Stimulated activated naive CD4-positive, alpha-beta T cell (primary cell): ENCODE measurements at places on chromosomes 11 and 22.

DNA sequence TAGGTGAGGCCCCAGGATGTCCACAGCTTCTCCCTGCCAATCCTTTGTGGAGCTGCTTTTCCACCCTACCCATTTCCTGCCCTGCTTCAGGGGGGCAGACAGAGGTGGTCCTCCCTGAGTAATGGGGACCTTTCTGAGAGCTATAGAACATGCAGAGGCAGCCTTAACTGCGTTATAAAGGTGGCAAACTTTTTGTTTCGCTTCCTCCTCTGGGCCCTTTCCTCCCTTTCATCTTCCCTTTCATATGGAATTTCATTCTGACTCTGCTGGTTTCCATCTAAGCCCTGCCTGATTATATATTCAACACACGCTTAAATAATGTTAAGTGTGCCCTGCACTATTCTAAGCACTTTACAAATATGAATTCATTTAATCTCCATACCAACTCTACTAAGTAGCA, 169.3 kb upstream of the E2F8 start:
- DNase-seq: no peak

- DNase-seq: no peak
Observed at GRCh38 chr11:33867996-33868646, 23.8 kb downstream of the LMO2 start.

- no peak for DNase-seq
Observed at GRCh38 chr11:10042699-10043098, 251.3 kb downstream of the SBF2 start.

GRCh38 chr22:25475257-25476022, 89.0 kb upstream of the GRK3 start:
- no peak for DNase-seq

DNA sequence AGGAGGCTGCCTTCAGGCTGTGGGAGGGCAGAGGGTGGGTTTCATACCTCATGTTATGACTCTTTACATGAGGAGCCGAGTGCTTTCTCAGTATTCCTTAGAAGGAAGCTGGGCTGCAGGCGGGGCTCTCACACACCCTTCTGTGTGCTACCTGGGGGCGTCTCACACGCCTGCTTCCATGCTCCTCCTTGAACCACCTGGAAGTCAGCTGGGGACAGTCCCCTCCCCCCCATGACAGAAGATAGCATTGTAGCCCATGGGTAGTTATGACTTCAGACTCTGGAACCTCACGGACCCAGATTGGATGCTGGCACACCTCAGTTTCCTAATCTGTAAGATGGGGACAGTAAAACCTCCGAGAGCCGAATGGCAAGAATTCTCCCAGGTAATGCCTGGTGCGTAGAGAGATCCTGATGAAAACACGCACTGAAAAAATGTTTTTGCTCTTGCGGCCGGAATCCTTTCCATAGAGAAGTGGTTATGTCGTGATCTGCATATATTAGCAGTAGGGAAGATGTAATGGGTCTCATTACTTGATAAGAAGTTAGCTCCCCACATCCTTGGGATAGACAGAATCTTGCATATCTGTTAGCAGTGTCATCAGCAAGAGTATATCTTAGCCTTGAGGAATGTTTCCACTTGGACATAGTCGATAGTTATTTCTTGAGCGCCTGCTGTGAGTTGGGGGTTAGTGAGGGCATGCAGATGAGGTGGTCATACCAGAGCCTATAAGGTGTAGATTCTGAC, 4.9 kb downstream of the DAGLA start:
- DNase-seq: no peak

- no peak for DNase-seq
Observed at GRCh38 chr11:27976262-27976661, 131.7 kb downstream of the KIF18A start.

GRCh38 chr22:46823654-46824053, 61.2 kb downstream of the TBC1D22A start:
- no peak for DNase-seq

DNA sequence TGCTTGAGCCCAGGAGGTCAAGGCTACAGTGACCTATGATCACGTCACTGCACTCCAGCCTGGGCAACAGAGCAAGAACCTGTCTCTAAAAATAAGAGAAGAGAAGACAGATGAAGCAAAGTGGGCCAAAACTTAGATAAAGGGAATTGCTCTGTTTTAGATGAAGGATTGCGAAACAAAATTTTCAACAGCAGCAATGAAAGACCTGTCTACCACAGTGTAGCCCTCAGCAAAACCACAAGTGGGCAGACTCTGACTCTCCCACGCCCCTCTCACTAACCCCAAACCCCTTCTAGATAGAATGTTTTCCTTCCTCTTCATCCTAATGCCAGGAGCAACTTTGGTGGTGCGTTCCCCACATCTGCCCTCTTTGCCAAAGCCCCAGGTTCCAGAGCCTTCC, 105.6 kb upstream of the ALDH3B2 start:
- no peak for DNase-seq

DNA sequence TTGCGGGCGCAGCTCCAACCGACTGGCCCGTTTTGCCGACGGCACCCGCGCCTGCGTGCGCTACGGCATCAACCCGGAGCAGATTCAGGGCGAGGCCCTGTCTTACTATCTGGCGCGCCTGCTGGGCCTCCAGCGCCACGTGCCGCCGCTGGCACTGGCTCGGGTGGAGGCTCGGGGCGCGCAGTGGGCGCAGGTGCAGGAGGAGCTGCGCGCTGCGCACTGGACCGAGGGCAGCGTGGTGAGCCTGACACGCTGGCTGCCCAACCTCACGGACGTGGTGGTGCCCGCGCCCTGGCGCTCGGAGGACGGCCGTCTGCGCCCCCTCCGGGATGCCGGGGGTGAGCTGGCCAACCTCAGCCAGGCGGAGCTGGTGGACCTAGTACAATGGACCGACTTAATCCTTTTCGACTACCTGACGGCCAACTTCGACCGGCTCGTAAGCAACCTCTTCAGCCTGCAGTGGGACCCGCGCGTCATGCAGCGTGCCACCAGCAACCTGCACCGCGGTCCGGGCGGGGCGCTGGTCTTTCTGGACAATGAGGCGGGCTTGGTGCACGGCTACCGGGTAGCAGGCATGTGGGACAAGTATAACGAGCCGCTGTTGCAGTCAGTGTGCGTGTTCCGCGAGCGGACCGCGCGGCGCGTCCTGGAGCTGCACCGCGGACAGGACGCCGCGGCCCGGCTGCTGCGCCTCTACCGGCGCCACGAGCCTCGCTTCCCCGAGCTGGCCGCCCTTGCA, 1.0 kb downstream of the FJX1 start:
- DNase-seq: peak; percentile 21

GRCh38 chr11:6693342-6694228, 10.4 kb upstream of the MRPL17 start:
- peak; percentile 7 for DNase-seq

- no peak for DNase-seq
Observed at GRCh38 chr11:14653090-14653489, 9.5 kb downstream of the PDE3B start.

- no peak for DNase-seq
Observed at GRCh38 chr11:34926101-34926830, 9.8 kb downstream of the PDHX start.

GRCh38 chr11:67301313-67301921, 1.9 kb upstream of the SSH3 start:
- DNase-seq: no peak

DNA sequence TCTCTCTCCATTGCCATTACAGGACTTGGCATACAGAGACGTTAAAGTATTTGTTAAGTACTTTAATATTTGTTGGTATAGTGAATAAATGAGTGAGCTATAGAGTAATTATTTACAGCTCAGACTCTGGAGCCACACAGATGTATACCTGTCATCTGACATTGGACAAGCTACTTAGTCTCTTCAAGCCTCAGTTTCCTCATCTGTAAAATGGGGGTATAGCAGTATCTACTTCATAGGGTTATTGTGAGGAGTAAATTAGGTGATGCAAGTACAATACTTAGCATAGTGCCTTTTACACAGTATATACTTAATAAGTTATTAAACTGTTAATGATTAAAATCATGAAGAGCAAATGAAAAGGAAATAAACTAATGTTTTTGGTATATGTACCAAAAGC, 203.2 kb downstream of the NAV2 start:
- no peak for DNase-seq

GRCh38 chr22:50544078-50544745, 1.5 kb upstream of the KLHDC7B start:
- DNase-seq: peak; percentile 65

DNA sequence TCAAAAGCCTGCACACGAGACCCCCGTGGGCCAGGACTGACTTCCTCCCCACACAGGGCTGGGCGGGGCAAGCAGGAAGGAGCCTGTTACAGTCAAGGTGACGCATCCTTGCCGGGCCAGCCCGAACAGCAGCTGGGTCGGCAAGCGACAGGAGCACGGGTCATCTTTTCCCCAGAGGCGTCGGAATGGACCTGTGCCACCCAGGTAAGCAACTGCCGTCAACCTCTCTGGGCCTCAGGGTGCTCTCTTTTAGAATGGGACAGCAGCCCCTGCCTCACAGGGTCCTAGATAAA, at the start of gene CYTH4:
Gene CYTH4 (plus strand): TSS at position 124 of the 293 bp plus-strand sequence. CDS start 62 bp downstream, at position 186.
- DNase-seq: peak; percentile 72

- no peak for DNase-seq
Observed at GRCh38 chr11:95267601-95268213, 36.7 kb upstream of the SESN3 start.

DNA sequence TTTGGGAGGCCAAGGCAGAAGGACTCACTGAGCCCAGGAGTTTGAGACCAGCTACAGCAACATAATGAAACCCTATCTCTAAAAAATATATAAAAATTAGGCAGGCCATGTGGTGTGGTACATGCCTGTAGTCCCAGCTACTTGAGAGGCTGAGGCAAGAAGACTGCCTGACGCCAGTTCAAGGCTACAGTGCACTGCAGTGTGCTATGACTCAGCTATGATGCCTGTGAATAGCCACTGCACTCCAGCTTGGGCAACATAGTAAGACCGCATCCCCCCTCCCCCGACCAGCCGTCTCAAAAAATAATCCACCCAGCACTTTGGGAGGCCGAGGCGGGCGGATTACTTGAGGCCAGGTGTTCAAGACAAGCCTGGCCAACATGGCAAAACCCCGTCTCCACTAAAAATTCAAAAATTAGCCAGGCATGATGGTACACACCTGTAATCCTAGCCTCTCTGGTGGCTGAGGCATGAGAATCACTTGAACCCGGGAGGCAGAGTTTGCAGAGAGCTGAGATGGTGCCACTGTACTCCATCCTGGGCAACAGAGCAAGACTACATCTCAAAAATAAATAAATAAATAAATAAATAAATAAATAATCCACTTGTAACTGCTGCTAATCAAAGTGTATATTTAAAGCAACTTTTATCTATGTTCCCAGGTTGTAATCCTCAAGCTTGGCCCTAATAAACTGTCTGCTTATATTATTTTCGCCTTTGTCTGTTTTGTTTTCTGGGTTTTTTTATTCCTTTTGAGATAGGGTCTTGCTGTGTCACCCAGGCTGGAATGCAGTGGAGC, 7.8 kb downstream of the HPS5 start:
- no peak for DNase-seq

- no peak for DNase-seq
Observed at GRCh38 chr22:49541693-49542230, 285.9 kb downstream of the BRD1 start.

GRCh38 chr11:76153571-76153923, 52.8 kb downstream of the WNT11 start:
- DNase-seq: no peak

DNA sequence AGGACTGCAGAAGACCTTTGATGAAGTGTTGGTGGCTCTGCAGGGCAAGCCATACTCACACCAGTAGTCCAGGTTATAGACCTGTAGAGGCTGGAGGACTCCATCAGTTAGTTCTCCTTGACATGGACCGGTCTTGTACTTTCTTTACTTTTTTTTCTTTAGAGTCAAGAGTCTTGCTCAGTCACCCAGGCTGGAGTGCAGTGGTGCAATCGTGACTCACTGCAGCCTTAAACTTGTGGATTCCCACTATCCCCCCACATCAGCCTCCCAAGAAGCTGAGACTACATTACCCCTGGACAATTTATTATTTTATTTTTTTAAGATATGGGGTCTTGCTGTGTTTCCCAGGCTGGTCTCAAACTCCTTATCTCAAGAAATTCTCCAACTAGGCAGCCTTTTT, 49.6 kb upstream of the E2F8 start:
- no peak for DNase-seq

DNA sequence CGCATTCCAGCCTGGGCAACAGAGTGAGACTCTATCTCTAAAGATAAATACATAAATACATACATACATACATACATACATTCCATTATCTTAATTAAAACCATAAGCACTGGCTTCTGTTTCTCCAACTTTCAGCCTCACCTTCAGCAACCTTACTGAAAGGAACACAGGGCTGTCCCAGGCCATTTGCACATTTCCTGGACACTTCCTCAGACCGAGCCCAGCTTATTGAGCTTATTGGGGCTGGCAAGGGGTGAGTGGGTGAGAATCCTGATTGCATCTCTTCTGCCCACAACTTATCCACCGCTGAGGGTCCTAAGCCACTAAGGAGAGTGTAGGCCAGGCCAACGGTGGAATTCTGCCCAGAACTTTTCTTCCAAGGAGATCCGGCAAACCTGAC, 16.5 kb upstream of the LRP5 start:
- no peak for DNase-seq

DNA sequence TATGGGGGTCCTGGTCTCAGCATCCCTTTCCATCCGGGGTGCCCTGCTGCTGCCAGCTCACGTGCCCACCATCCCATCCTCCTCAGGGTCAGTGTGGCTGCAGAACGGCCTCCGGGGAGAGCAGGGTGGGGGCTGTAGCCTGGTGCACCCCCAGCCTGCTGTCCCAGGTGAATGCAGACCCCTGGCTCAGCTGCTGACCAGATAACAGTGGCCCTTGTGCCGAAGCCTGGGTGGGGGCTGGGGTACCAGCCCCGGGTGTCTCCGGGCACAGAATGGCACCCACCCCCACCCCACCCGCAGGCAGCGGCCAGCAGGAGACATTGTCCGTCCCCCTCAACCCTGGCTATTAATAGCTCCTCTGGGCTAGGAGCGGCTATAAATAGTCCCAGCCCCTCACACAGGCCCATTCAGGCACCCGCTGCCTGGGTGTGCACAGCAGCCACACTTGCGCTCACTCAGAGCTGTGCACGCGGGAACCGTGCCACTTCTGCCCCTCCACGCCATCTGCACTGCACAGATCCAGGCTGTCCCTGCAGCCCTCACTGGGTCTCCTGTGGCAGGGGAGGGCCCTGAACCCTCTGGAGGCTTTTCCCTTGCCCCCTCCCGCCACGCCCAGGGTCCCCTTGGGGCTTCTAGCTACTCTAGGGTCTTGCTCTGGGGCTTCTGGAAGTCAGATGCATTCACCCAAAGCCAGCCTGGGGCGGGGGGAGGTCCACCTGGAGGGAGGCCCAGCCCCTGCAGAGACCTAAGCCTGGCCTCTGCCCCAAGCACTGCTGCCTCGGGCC, 18.7 kb downstream of the CRELD2 start:
- no peak for DNase-seq

DNA sequence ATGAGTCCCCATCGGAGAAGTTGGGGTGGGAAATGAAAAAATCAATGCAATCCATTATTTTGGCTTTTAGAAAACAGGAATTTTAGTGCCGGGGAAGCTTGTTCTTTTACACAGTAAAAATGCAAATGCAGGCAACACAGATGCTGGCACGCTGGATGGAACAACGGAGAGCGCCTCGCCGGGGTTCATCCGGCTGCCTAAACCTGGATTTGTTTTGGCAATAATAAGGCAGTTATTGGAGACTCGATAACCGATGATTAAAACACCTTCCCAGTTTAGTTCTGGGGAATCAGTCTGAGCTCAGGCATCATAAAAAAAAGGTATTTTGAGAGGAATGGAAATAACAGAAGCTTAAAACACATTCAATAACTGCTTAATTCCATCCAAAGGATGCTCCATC, 2.9 kb downstream of the DSCAML1 start:
- DNase-seq: no peak
